Stimulated activated CD4-positive, alpha-beta T cell treated with anti-CD3 and anti-CD28 coated beads, Interleukin-1b, Interleukin-23, amount 100 ng/mL, for 48 hours (primary cell): ENCODE measurements at places on chromosomes 6 and 20.
A peak's percentile ranks its signal among the peaks of the same experiment; 100 is the strongest.

DNA sequence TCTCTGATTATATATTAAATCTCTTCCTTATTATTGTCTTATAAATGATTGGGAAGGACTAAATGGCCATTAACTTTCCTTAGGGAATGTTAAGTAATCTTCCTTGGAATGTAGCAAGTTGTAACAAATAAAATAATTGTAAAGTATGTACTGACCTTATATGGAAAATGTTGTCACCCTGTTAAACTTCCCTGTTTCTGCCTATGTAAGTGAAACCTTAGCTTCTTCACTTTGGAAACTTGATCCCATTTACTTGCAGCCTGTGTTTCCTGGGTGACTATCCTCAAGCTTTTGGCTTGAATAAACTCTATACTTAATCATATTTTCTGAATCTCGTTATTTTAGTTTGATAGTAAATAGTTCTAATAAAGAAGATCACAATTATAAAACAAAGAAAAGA, 519.5 kb upstream of the PTCHD4 start:
- DNase-seq = no peak

DNA sequence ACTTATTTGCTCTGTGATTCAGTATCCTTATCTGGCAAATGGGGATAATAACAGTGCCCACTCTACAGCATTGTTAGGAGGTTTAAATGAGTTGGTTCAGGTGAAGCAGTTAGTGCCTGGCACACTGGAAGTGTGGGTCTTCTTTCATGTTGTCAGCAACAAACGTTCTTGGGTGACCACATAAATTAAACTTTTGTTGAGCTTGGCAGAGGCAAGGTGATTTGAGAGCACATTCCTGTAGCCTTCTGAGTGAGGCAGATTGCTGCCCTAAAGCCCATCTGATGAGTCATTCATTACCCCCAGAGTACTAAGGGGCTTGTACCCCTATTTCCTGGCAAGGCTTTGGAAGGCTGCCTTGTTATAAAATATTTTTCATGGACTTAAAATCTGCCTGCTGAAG, 25.8 kb downstream of the SEC23B start:
- DNase-seq = no peak

DNA sequence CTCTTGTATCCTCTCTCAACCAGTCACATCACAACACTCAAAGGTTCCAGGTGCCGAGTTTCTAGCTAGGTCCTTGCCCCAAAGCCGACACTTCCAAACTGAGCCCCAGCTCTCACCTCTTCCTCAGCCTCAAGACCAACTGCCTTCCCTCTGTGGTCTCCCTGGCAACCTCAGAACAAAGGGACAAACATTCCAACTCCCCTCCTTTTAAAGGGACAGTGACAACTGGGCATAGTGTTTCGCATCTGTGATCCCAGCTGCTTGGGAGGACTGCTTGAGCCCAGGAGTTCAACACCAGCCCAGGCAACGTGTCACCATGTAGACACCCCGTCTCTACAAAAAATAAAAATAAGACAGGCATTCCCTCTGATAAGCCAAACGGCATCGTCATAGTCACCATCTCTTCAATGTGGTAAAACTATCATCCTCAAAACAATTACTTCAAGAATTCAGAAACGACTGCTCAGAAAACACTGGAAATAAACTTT, 11.3 kb downstream of the DIDO1 start:
- DNase-seq = no peak

- DNase-seq = no peak
These were observed 27.7 kb downstream of the GNAS-AS1 start for GRCh38 chr20:58822748-58823730.

DNA sequence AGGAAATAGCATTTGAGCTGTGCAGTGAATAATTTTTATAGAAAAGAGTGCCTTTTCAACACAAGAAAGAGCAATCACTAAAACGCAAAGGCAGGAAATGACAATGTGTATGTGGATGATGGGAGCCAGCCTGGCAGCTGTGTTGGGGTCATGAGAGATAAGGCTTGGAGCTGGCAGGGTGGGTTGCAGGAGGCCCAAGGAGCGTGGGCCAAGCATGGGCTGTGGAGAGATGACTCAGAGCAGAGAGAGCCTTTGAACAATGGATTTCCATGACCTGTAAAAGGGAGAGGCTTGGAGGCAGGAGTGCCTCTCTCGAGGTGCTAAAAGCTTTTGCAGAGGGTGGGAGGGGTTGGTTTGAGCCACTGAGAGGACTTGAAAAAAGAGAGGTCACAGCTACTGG, 6.6 kb upstream of the TBC1D7 start:
- no peak for DNase-seq

DNA sequence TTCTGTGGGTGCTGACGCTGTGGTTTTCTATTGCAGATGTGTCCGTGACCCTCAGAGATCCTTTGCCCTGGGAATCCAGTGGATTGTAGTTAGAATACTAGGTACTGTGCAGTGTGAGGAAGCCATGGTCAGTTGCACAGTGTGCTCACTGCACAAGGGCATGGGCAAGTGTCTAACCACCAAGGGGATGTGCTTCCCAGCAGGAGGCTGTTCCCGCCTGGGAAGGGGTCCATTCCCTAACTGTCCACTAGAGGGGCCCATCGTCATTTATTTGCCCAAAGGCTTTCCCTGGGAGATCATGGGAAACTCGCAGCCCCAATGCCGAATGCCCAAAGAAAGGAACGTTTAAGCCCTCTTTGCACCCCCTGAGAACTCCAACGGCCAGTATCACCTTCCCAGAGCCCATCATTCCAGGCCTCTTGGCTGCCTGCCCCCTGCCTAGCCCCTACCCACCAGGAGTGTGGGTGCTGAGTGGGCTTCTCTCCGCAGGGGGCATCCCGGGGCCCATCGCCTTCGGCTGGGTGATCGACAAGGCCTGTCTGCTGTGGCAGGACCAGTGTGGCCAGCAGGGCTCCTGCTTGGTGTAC, 26.2 kb downstream of the SLCO4A1 start:
- DNase-seq = no peak

GRCh38 chr6:78615430-78615904, 251.9 kb upstream of the IRAK1BP1 start:
- no peak for DNase-seq

GRCh38 chr6:64553249-64553786, 917.7 kb downstream of the PHF3 start:
- DNase-seq = no peak

DNA sequence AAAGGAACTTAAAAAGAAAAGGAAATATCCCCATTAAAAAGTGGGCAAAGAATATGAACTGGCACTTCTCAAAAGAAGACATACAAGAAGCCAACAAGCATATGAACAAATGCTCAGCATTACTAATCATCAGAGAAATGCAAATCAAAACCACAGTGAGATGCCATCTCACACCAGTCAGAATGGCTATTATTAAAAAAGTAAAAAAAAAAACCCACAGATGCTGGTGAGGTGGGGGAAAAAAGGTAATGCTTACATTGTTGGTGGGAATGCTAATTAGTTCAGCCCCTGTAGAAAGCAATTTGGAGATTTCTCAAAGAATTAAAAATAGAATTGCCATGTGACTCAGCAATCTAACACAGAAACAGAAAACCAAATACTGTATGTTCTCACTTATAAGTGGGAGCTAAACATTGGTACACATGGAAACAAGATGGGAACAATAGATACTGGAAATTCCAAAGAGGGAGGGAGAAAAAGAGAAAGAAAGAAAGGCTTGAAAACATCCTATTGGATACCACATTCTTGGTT, 437.1 kb downstream of the GRIK2 start:
- no peak for DNase-seq

GRCh38 chr20:33522256-33522820, 32.4 kb downstream of the CBFA2T2 start:
- DNase-seq = peak; percentile 41

- no peak for DNase-seq
These were observed 144.1 kb downstream of the QRSL1 start for GRCh38 chr6:106773522-106773921.

DNA sequence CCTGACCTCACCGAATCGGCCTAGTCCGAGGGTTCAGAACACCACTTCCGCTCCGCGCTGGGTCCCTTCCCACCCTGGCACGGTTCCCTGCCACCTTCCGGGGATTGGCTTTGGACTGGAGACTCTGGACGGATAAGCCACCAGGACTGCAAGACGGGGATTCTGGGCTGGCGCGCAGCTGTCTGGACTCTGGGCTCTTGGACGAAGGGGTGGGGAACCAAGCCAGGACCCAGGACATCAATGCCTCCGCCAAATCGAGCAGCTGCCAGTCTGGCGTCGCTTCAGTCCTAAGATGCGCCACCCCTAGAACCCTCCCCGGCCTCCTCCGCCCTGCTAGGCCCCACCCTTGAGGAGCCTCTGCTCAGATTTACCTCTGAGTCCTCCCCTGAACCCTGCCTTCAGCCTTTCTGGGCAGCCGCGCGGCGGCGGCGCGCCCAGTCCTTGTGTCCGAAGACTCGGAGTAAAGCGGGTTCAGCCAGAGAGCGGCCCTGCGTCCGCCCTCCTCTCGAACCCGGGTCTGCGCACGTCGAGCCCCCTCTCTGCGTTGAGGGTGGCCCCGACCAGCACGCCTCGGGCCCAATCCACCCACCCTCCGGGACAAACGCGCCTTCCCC, 1.2 kb downstream of the KCNK17 start:
- no peak for DNase-seq

- no peak for DNase-seq
These were observed 16.9 kb upstream of the SRSF3 start for GRCh38 chr6:36577301-36577700.

GRCh38 chr6:143262859-143263258, 187.6 kb downstream of the ADAT2 start:
- DNase-seq = no peak

GRCh38 chr6:89818977-89819335, 638 bp downstream of the MDN1 start:
- DNase-seq = no peak

DNA sequence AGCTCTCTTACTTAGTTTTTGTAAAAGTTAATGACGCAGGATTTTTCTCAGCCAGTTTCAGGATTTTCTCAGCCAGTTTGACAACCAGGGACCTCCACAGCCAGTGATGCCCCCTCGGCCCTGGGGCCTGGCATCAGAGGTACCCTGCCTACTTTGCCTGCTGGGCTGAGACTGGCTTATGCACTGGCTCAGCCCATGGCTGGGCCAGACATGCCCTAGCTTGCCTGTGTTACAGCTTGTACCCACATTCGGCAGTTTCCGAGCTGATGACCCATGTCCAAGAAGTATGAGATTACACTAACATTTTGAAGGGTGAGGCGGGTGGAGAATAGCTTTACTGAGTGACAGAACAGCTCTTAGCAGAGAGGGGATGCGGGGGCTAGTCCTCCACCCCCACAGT, 406.1 kb upstream of the HSF2 start:
- DNase-seq = no peak

- DNase-seq = peak; percentile 3
These were observed 1.6 kb upstream of the HEY2 start for GRCh38 chr6:125747589-125748405.

DNA sequence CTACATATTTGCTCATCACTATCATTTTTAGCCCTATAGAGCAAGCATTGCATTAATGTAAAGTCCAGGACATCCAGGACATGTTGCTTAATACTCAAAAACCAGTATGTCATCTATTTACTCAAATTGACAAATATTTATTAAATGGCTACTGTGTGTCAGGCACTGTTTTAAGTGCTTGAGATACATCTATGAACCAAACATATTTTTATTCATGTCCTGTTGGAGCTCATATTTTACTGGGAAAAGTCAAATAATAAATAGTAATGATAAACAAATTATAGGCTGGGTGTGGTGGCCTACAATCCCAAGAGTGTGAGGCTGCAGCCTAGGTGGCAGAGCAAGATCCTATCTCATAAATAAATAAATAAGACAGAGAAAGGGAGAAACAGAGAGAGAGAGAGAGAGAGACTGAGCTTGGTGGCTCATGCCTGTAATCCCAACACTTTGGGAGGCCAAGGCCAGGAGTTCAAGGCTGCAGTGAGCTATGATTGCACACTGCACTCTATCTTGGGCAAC, 227.9 kb downstream of the GJA1 start:
- DNase-seq = no peak
